ENCODE measurements at places on chromosomes 1 and 21. TPM values are rescaled to one million over a fixed set of nuclear protein-coding genes. Genes with fewer than 3 reads are reported as not detected.
A peak's percentile ranks its signal among the peaks of the same experiment; 100 is the strongest.

DNA sequence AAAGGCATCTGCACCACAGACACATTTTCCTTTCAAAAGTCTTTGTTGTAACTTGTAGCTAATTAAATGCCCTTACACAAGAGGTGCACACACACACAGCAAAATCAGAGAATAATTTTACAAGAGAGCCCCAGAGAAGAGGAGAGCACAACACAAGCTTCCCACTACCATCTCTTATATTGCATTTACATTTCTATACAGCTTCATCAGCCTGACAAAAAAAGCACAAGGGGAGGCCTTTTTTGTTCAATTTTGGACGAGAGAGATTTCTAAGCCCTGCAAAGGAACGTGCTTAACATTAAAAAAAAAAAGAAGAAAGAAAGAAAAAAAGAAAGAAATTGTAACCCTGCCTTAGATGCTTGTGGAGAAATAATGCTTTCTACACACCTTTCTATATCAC lies 17.1 kb upstream of the ESRRG start:
- DNase-seq = no peak

- no peak for DNase-seq
These were observed 225.0 kb upstream of the PRMT6 start for GRCh38 chr1:106831511-106831910.

DNA sequence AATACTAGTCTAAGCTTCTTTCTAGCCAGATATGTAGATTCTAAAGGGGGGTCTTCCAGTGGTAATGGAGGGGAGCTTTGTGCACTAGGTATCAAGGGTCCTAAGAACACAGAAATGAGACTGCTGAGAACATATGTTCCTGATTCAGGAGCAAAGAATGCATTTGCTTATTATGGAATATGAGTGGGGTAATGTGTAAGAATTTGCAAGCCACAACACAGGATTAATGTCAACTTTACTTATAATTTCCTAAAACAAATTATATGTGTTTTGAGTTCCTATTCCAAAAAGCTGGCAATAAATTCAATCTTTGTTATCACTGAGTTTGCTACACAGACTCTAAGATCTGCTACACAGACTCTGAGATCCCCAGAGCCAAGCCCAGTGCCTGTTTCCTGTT lies 357.0 kb upstream of the PTBP2 start:
- DNase-seq = peak; percentile 76

GRCh38 chr21:28447462-28447861 lies 545.2 kb downstream of the LTN1 start:
- peak; percentile 68 for DNase-seq

DNA sequence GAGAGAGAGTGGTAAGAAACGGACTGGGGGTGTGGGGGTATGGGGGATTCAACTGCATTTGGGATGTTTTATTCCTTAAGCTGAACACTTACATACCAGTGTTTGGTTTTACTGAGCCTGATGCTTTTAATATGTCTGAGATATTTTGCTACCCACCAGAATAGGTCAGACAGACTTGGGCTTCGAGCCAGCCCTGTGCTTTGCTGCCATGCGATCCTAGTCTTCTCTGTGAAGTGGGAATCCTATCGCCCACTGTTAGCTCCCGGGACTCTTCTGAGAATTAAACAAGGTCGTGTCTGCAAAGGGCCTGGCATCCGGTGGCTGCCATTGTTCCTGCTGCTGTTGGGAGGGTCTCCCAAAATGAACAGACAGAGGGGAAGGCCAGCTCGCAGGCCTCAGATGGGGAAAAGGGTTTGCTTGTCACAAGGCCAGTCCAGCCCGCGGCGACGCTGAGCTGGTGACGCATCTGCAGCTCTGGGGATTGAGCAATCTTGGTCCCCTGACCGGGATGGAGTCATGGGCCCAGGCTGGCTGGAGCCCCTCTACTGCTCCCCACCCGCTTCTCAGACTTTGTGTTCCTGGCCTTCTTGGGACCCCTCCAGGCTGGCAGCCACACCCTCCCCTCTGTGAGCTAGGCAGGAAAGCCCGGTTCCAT lies 26.9 kb upstream of the ECE1 start:
- DNase-seq = peak; percentile 62

DNA sequence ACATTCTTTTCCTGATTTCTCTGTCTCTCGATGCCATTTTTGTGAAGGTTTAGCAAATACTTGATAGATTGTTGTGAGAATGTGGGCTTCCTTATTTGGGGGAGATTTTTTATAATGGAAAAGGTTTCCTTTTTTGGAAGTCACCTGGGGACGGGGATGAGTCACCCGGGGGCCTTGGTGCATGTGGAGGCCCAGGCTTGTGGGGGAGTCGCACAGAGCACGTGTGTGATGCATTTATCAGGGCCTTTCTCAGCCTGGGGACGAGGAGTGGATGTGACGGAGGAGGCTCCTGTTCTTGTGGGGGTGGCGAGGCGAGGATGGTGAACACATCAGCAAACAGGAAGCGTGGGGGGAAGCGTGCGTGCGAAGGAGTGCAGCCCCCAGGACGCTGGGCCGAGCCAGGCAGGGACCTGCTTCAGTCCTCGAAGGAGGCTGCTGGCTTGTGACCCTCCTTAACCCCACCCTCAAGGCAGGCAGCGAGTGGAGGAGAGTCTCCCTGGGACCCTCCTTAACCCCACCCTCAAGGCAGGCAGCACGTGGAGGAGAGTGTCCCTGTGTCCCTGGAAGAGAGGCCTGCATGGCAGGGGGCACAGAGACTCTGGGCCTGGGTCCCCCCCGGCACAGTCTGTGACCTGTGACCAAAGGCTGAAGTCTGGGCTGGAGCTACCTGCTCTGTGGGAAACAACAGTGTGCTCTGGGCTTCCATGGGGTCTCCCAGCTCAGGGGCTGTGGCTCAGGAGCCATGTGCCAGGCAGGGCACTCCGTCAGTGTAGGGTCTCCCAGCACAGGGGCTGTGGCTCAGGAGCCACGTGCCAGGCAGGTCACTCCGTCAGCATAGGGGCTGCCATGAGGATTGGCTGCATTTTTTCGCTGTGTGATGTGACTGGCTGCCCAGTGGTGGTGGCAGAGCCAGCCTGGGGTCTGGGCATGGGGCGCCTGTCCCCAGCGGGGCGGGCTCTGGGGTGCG lies 57.2 kb downstream of the AGPAT3 start:
- no peak for DNase-seq

GRCh38 chr1:54371942-54372275 lies 34.3 kb downstream of the SSBP3 start:
- no peak for DNase-seq

- peak; percentile 61 for DNase-seq
These were observed 85.5 kb downstream of the CLIC4 start for GRCh38 chr1:24830680-24831272.

DNA sequence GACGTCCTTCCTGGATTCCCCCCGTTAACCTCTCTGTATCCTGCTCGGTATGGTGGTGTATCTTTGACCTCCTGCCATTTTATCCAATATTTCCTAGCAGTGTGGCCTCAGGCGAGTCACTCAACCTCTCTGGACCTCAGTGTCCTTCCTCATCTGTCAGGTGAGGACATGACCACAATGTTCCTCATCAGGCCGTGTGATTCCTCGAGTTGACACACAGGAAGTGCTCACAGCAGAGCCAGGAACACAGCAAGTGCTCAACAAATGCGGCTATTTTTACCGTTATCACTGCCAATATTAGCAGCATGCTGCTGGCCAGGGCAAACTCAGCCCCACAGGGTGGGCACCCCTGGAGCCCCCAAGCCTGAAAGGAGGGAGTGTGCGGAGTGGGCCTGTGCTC lies 450.2 kb downstream of the KIF26B start:
- DNase-seq = peak; percentile 9

- DNase-seq = peak; percentile 44
These were observed 370.4 kb upstream of the ST6GALNAC5 start for GRCh38 chr1:76496871-76497270.

GRCh38 chr1:108843390-108844137 lies 13.3 kb downstream of the AKNAD1 start:
- DNase-seq = no peak

- no peak for DNase-seq
These were observed 82.4 kb downstream of the CAMK2N1 start for GRCh38 chr1:20403423-20404145.

DNA sequence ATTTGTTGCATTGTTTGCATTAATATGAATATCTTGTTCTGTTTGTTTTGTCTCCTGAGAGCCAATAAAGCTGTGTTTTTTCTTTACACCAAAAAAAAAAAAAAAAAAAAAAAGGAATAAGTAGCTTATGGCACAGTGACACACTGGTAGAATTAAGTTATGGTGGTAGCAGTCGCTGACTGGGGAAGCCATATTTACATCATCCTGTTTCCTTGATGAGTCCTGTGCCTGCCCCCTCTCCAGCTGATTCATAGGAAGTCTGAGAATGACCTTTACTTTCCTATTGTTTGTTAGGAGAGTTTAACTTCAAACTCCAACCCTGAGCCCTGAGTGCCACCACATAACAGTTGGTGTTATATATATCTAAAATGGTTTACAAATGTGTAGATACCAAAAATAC lies 62.2 kb downstream of the OBSCN start:
- peak; percentile 38 for DNase-seq

- no peak for DNase-seq
These were observed 7.6 kb downstream of the UBL4B start for GRCh38 chr1:110119843-110120242.

DNA sequence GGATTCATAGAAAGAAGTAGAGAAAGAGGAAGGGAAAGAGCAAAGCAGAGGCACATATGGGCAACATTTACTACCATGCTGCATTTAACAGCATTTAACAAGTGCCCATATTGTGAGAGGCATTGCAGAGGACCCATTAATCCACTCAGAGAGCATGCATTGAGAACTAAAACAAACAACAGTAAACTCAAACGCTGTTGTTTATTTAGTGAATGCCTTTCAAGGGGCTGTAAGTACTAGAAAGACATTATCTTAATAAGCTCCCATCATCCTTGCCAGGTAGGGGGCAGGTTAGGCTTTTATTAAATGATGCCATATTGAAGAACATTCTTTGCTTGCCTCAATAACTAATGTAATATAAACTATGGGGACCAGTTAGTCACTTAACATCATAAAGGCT lies 254.3 kb upstream of the DAB1 start:
- DNase-seq = no peak

DNA sequence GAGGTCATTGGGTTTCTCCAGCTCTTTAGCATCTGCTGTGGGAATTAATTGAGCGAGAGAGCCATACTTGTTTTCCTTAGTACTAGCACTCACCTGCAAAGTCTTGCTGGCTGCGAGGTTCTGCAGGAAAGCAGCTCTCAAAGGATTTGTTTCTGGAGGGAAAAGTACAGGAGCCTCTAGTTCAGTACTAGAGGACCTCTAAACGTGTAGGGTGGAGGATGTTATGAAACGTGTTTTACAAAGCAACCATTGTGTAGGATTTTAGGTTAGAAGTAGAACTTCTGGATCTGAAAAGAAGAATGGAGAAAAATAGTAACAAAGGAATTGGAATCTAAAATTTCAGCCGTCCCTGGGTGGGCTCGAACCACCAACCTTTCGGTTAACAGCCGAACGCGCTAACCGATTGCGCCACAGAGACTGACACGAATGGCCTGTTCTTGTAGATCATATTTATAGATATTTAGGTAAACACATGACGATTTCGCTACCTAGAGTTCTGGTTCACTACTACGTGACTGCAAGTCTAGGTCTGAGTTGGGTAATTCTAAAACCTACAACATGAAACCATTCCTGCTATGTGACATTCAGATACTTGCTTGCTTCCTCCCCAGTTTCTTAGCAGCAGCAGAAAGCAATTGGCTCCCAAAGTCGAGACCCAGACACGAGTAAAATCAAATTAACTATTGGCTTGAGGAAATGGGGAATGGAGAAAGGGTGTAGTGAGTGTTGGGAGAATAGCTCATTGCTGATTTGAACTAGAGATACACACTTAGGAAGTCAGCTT lies 60.2 kb upstream of the CFAP126 start:
- DNase-seq = peak; percentile 65

GRCh38 chr1:204327359-204327758 lies 32.4 kb downstream of the PLEKHA6 start:
- DNase-seq = no peak

- no peak for DNase-seq
These were observed 37.8 kb upstream of the S1PR1 start for GRCh38 chr1:101198842-101199636.

DNA sequence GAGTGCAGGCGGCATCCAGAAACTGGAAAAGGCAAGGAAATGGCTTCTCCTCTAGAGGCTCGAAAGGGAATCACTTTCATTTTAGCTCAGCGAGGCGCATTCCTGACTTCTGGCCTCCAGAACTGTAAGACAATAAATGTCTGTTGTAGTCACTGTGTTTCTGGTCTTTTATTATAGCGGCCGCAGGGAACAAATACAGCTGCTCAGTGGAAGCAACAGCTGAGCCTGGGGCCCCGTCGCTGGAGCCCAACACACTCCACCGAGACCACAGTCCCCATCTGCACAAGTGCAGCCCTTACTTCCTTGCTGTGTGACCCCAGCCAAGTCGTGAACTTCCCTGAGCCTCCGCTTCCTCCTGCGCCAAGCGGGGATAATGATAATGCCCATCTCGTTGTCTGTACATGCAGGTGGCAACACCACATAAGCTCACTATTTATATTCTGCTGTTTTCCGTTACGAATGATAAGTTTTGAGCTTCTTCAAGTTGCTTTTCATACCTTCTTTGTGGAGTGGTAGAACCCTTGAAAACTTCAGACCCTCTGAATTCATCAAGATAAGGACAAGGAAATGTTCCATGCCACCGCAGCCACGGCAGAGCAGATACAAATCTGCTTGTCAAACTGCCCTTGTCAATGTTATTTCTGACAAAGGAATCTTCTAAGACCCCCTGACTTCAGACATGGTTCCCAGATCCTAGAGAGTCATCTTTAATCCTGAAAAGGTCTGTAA lies 3.2 kb upstream of the LAPTM5 start:
- no peak for DNase-seq

DNA sequence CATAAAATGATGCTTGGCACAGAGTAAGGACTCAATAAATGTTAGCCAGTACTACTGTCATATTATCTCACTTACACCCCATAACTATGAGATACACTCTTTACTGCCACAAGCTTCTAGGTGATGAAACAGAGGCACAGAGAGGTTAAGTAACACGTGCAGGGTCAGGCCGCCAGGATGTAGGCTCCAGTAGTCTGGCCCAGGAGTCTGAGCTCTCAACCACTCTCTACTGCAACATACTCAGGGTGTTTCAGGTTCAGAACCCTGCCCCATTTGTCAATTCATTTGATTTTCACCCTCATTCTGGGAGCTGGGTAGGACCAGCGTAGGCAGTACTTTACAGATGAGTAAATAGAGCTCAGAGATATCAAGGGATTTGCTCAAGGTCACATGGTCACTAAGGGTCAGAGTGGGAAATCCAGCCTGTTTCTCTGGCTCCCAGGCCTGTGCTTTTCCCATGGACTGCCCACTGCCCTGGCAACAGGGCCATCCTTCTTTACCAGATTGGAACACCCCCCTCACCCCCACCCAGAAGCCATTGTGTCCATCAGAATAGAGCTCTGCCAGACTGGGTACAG lies 21.2 kb downstream of the IQGAP3 start:
- DNase-seq = no peak

- no peak for DNase-seq
These were observed 147.1 kb upstream of the GRIK3 start for GRCh38 chr1:37181425-37181824.

Gene TSTD1
- polyA plus RNA-seq = 0.24 TPM

Gene ZSCAN20
- 3.1 TPM for polyA plus RNA-seq

Gene ACKR1
- not detected for polyA plus RNA-seq

Gene LHX4
- polyA plus RNA-seq = 0.03 TPM

Gene KRTAP21-2
- not detected for polyA plus RNA-seq

Gene OLIG2
- polyA plus RNA-seq = not detected

Gene PDC
- polyA plus RNA-seq = 0.07 TPM

Gene CELA3B
- not detected for polyA plus RNA-seq

Gene NCSTN
- polyA plus RNA-seq = 207 TPM

Gene VASH2
- polyA plus RNA-seq = 0.22 TPM

Gene PSMG1
- polyA plus RNA-seq = 69.5 TPM

Gene FAM151A
- not detected for polyA plus RNA-seq

Gene NKAIN1
- 0.07 TPM for polyA plus RNA-seq
